ENCODE measurements at places on chromosomes 12 and 14.

DNA sequence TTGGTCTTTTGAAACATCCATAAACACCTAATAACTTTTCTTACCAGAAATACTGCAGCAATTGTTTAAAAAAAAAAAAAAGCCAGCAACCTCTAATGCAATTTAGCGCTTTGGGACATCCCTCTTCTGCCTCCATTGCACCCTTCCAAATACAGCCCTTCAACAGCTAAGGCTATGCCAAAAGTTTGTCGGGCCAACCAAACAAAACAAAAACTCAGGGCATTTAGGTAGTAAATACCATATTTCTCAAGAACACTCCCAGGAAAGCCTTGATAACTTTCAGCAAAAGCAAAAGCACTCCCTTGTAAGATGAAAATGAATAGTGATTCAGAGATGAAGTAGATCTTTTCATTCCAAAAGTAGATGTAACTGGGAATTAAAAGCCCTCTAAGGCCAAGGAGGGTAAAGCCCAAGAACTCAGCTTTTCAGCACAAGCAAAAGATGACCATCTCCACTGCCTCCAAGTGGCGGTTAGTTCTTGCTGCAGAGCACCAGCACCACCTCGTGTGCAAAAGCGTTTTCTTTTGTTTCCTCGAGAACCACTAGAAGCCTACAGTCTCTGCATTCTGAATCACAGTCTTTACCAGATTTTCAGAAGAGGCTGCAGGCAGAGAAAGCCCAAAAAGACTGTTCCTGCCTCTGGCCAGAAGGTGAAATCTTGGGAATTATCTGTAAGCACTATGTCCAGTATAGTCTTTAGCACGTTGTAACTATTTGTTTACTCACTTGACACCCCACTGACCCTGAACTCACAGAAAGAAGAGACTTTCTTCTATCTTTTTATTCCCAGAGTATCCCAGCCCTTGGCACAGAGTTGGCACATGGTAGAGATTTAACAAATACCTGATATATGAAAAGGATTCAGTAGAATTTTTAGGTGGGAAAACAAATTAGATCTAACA, 53.1 kb downstream of the SIX6 start:
- no peak for DNase-seq

DNA sequence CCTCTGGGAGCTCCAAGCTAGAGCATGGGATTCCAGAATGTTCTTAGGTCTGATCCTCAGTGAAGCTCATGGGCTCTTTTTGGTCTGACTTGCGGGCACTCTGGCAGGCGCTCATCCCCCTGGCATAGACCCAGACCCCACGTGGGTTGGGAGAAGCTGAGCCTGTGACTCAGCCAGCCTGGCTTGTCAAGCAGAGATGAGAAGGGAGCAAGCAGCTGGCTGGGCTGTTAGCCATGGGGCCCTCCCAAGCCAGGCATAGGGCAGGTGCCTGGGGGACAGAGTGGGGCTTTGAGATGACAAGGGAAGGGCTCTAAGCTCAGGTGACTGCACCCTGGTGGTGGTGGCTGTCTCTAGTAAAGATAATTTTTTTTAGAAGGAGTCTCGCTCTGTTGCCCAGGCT, 80.3 kb upstream of the NOS1 start:
- DNase-seq: peak; percentile 11

GRCh38 chr12:89454080-89454848, 70.3 kb downstream of the GALNT4 start:
- DNase-seq: no peak

- DNase-seq: no peak
These were observed 8.6 kb downstream of the RMST start for GRCh38 chr12:97471194-97471593.

DNA sequence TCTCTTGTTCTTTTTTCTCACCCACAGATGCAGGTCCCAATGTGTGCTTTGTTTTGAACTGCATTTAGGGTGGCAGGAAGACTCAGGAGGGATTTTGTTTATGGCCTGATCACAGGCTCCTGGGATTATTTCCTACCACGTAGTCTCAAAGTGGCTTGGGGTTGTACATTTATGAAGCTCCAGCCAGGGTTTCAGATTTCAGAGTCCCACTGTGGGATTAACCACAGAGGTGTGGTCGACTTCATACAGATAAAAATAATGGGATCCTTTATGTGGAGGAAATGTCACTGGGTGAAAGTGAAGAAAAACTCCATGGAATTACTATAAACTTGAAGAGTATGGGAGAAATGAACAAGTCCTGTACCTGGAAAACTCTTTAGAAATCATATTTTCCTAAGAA, 14.2 kb upstream of the PPP1R1A start:
- DNase-seq: no peak

DNA sequence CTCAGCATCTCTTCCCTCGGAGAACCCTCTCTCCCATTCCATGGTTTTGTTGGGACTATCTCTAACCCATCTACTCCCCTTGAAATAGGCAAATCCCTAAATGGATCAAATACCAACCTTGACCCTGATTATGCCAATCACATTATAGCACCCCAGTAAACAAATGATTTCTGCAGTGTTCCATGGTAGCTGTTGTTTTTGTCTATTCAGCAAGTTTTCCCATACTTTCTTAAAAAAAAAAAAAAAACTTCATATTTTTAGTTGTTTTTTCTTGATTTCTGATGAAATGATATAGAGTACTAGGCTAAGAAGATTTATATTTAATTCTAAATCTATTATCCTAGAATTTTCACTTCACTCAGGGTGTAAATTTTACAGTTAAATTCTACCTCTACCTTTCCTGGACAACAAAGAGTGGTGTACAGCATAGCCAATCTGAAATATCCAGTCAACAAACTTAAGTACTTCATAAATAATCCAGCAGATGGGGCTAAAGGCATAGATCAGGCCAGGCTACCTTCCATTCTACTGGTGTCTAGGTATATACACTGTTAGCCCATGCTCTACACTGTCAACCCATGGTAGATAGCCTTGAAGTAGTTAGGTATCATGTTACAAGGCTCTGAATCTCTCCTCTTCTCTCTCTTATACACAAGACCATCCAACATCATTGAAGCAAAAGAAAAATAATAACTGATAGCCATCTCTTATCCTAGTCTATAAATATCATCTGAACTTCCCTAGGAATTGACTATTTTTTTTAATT, 82.2 kb downstream of the PLEKHG7 start:
- no peak for DNase-seq

All from caudate nucleus (tissue), 63 donors.